NCI-H2081 treated with DMSO at 0.1 percent for 48 hours (cell line): ENCODE measurements at places on chromosomes 1 and 21.
A peak's percentile ranks its signal among the peaks of the same experiment; 100 is the strongest.

DNA sequence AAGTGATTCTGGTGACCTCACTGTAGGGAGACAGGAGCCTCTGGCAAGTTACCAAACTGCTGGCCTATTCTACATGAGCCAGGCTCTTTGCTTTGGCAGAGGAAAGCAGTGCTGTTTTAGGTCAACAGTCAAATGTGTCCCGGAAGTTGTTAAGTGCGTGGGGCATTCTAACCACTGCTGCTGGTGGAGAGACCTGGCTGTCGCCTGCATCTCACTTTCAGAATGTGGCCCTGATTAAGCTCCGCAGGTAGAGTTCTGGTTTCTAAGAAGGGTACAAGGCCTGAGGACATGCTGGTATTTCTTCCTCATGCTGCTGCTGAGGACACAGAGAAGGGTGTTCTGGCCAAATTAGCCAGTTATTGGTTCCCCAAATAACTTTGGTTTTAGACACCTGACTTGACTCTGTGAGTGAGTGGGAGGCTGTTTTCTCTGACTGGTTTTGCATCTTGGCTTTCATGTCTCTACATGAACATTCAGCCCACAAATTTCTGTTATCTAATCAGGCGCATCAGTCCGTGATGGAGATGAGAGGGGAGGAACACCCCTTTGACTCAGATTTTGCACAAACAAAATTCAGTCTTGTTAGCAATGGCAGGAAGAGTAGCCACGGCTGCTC, 120.8 kb downstream of the LMO4 start:
- DNase-seq, result peak; percentile 49

DNA sequence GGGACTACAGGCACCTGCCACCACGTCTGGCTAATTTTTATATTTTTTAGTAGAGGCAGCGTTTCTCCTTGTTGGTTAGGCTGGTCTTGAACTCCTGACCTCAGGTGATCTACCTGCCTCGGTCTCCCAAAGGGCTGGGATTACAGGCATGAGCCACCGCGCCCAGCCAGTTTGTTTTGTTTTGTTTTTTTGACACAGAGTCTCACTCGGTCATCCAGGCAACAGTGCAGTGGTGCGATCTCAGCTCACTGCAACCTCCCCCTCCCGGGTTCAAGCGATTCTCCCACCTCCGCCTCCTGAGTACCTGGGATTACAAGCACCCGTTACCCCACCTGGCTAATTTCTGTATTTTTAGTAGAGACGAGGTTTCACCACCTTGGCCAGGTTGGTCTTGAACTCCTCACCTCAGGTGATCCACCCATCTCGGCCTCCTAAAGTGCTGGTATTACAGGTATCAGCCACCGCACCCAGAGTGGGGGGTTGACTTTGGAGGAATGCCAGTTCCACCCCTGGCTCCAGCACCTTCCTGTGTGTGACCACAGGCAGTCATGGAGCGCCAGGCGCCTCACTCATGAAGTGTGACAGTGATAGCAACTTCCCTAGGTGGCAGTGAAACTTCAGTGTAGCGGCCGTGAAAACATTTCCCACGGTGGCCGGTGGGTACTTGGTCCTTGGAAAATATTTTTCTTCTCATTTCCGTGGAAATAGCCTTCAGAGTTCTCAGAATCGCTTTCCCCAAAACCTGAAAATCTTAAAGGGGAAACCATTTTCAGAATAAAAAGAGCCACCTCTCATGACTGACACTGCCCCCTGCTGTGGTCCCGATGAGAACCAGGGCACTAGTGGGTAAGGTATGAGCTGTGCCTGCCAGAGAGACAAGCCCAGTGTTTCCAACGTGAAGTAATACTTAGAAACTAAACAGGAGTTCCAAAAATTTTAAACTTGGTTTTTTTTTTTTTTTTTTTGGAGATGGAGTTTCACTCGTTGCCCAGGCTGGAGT, 48.6 kb downstream of the WDR4 start:
- no peak for DNase-seq

DNA sequence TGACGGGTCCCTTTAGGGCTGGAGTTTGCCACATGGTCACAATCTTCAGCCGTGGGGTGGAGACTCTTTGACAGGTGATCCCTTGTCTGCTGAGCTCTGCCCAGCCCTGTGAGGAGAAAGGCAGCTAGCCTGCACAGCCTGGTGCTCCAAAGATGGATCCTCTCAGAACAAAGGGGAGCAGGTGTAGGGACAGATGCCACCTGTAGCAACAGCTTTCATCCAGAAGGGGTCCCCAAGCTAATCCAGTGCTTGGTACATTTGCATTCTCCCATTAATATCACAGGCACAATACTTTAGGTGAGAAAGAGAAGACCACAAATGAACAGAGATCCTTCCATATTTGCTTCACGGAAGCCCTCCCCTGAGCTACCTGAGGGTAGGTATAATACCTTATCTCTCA, 93.2 kb downstream of the CCDC185 start:
- DNase-seq, result no peak

GRCh38 chr1:231272880-231273279, 31.9 kb downstream of the GNPAT start:
- DNase-seq, result no peak

- no peak for DNase-seq
Observed at GRCh38 chr1:158119976-158120653, 60.6 kb upstream of the CD1D start.

- DNase-seq, result peak; percentile 99
Observed at GRCh38 chr1:150613061-150613920, 16.1 kb downstream of the ENSA start.

DNA sequence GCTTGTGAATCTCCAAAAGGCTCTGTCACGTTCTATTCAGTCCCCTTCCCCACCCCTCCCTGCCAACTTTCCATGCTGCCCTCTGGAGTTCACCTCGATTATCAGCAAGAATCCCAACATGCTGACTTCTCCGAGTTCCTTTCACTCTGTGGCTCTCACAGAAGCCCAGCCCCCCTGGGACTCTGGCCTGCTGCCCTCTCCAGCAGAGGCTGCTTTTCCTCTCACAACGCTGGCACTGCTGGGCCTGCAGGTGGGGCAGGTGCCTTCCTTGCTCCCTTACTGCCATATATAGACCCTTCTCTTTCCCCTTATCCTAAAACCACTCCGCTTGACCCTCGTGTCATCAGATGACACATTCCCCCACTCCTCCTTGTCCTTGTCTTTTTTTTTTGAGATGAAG, 10.2 kb upstream of the RNF186 start:
- no peak for DNase-seq

DNA sequence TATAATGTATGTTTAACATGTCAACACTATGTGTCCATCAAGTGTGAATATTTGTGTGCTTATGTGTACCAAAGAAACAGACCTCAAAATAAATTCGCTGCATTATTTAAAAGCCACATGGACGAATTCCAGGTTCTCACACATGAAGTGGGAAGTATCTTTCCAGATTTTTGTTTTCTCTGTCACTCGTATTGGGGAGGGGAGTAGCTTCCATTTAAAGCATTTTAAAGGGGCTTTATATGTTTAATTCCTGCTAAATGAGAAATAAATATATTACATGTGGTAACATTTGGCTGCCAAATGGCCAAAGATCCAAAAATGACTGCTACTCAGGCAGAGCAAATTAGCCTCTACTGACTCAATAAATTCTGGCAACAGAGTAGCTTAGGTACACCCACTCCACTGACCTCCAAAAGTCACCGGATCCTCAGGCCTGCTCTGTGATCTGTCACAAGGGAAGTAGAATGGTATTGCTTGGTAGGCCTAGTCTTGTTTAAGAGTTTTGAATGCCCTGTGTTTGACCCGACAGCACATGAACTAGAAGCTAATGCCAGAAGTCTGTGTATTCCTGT, 178.1 kb downstream of the ZP4 start:
- no peak for DNase-seq

GRCh38 chr21:40282912-40283886, 416.0 kb downstream of the PCP4 start:
- DNase-seq, result no peak

DNA sequence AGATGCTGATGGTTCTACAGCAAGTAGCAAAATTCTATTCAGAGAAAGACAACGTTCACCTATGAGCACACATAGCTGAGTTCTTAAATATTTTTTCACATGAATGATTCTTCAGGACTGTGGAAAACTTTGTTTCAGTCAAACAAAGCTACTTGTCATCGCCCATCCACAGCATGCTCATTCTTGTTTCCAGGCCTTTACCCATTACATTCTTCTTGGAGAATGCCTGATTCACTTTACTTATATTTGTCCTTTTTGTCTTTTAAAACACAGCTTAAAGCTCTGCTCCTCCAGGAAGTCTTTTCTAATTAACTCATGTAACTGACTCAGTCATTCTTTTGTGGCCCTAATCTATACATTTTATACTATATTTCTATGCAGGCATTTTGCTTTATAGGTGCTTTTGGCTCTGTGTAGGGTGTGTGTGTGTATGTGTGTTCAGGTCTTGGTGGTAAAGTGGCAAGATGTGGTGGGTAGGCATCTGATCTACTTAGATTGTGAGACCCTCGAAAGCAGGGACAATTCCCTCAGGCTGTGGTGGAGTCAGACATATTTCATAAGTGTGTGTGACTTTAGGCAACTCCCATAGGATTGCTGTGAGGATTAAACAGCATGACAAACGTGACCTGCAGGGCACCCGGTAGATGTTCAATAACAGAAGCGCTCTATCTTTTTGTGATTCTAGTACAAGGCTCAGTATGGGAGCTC, 11.8 kb upstream of the MARK1 start:
- DNase-seq, result no peak

DNA sequence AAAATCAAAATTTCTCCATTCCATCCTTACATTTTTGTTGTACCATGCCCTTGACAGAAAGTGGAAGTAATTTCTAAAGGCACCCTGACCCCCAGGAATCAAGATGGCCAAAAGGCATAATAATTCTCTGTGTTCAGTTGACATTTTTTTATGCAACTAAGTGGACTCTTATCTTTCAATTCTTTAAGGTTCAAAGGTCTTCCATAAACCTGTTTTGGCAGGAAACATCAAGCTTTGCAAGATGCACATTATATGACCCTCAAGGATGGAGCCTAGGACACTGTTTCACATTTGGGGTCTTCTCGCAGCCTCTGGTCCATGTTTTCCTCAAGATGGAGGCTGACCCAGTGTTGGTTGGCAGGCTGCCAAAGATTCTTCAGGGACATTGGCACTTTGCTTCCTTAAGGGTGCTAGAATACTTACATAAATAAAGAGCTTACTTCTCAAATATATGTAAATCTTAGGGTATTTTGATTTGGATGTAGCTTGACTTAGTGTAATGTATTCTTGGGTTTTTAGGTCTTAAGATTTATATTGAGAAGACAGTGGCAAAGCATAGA, 48.0 kb upstream of the COG2 start:
- DNase-seq, result no peak

- no peak for DNase-seq
Observed at GRCh38 chr21:34825948-34826548, 157.3 kb downstream of the CLIC6 start.

DNA sequence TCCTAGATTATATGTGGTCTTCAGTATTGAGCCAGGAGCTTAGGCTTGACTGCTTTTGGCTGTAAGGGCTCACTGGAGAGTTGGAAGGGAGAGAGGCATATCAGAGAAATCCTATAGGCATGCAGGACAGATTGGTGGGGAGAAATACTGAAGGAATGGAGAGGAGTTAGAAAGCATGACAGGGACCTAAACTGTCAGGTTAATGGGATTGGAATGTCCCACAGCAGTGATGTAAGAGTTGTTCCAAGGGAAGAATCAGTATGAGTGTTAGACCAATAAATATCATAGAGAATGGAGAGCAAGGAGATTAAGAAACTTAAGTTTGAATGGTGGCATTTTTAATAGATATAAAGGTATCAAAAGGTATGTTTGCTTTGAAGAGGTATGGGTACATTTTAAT, 39.7 kb downstream of the SLC35A3 start:
- DNase-seq, result no peak

DNA sequence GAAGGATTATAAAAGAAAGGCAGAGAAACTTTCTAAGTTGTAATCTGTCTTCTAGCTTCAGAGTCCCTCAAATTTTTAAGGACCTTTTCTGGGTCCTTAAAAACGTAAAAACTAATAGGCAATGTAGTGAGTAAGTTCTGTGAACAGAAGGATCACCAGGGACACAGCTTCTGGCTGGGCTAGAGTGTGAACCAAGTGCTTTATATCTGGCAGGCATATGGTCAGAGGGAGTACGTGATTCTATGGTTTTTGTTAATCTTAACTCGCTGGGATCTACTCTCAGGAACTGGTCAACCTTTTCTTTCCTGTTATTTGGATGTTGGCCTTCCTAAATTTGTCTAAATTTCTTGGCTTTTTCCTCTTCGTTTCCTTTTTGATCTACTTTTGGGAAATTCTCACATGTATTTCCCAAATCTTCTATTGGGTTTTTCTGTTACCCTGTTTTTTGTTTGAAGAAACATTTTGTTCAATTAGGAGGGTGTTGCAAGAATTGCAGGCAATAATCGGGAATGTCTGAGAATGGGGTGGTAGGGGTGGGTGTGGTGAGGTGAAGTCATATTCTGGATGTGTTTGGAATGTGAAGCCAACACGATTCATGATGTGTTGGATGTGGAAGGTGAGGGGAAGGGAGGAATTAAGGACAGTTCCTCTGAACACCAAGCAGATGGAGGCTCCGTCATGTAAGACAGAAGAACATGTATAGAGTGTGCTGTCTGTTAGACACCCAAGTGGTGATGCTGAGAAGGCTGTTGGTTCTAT, 193.2 kb downstream of the FMN2 start:
- no peak for DNase-seq

GRCh38 chr1:182785181-182785580, 4.4 kb upstream of the NPL start:
- no peak for DNase-seq

GRCh38 chr1:200410566-200410878, 686 bp upstream of the ZNF281 start:
- peak; percentile 69 for DNase-seq

DNA sequence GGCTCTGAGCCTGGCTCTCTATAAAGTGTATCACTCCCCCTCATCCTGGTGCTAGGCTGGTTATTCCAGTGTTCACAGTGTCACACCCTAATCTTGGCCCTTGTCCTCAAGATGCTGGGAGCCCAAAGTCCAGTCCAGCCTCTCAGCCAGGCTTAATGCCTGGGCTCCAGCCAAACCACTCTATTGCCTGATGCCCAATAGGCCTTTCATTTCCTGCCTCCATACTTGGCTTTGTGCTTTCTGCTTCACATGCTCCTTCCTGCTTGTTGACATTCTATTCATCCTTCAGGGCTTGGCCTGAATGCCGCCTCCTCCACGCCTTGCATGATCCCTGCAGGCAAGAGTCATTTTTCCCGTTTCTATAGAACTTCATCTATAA, 1.7 kb downstream of the KLHDC8A start:
- no peak for DNase-seq

GRCh38 chr1:112718691-112719418, 3.7 kb upstream of the PPM1J start:
- DNase-seq, result no peak

- no peak for DNase-seq
Observed at GRCh38 chr1:81270051-81270450, 530.7 kb upstream of the ADGRL2 start.
